ENCODE measurements at places on chromosomes 5 and 9.

DNA sequence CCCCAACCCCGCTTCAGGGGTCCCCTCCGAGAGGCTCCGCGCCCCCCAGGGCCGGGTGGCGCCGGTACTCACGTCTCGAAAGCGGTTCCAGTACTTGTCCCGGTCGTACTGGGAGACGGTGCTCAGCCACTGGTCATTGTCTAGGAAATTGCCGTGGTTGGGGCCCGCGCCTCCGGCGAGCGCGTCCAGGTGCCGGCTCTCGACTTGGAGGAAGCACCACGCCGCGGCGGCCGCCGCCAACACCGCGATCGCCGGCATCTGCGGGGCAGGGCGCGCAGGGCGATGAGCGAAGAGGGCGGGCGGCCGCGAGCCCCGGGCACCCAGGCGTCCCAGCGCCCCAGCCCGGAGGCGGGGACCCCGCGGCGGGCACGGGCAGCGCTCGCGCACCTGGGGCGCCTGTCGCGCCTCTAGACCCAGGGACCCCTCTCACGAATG, 808 bp downstream of the SPOCK1 start:
- DNase-seq: no peak

DNA sequence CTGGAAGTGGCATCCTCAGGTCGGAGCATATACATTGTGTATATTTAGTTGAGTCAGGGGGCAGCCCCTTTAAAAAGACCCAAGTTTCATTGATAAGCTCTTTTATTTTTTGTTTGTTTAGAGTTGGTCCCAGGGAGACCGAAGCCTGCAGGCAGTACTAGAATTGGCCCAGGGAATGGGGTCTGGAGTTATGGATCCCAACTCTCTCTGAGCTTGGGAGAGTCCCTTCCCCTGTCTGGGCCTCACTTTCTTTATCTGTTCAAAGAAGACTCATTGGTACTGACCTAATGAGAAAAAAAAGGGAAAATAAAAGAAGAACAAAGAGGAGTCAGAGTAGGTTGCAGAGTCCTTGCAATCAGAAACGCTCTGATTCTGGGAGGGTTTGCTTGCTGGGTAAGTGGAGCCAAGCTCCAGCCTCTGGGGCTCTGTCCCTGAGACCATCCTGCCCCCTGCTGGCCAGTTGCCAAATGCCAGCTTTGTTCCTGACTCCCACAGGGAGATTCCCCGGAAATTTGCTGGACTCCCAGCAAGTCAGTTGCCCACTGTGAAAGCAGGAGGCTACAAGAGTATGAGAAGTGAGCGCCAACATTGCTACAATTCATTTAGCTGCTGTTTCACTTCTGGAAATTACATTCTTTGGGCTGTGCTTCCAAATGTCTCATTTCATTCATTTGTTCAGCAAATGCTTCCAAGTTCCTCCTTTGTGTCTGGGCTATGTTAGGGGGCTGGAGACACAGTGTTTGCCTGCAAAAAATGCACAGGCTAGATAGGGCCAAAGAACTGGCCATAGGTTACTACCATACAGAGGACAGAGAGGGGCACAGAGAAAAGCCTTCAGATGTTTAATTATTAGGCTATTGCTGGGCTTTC, 156.2 kb downstream of the MELK start:
- DNase-seq: peak; percentile 51

- DNase-seq: no peak
Observed at GRCh38 chr5:143828710-143829109, 16.7 kb downstream of the HMHB1 start.

- DNase-seq: no peak
Observed at GRCh38 chr5:131256507-131256823, 7.4 kb upstream of the CDC42SE2 start.

- DNase-seq: no peak
Observed at GRCh38 chr9:17757816-17758215, 178.9 kb downstream of the SH3GL2 start.

All from activated CD4-positive, CD25-positive, alpha-beta regulatory T cell (primary cell).